ENCODE measurements at places on chromosomes 1 and 21.
A peak's percentile ranks its signal among the peaks of the same experiment; 100 is the strongest.

DNA sequence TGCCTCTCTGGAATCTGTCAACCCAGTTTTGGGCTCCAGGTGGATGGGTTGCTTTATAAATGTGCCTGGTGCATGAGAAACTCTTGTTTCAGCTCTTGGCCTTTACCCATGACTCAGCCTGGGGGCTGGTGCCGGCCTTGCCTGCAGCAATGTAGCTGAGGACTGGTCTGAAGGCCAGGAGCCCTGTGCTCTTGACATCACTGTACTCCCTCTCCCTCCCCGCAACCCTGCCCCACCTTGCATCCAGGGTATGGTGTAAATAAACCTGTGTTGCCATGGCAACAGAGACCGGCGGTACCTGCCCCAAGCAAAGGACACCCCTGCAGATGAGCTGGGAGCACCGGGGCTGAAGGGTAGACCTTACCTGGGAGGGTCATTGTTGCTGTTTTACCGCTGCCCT, 13.3 kb downstream of the FAM151A start:
- no peak for DNase-seq

- DNase-seq: no peak
These were observed 88.9 kb downstream of the CRB1 start for GRCh38 chr1:197356723-197357533.

- DNase-seq: no peak
These were observed 22.1 kb upstream of the DISP1 start for GRCh38 chr1:222792744-222793143.

GRCh38 chr1:66848193-66848592, 47.1 kb upstream of the INSL5 start:
- no peak for DNase-seq

DNA sequence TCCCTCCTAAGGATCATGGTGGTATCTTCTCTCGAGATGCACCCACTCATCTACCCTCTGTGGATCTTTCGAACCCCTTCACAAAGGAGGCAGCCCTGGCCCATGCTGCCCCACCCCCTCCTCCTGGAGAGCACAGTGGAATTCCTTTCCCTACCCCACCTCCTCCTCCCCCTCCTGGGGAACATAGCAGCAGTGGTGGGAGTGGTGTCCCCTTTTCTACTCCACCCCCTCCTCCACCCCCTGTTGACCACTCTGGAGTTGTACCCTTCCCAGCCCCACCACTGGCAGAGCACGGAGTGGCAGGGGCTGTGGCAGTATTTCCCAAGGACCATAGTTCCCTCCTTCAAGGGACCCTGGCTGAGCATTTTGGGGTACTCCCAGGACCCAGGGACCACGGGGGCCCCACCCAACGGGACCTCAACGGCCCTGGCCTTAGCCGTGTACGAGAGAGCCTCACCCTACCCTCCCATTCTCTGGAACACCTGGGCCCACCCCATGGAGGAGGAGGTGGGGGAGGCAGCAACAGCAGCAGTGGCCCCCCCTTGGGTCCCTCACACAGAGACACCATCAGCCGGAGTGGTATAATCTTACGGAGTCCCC, 14.5 kb upstream of the TARS2 start:
- DNase-seq: no peak

- DNase-seq: no peak
These were observed 1.7 kb downstream of the KHDC4 start for GRCh38 chr1:155932487-155932886.

DNA sequence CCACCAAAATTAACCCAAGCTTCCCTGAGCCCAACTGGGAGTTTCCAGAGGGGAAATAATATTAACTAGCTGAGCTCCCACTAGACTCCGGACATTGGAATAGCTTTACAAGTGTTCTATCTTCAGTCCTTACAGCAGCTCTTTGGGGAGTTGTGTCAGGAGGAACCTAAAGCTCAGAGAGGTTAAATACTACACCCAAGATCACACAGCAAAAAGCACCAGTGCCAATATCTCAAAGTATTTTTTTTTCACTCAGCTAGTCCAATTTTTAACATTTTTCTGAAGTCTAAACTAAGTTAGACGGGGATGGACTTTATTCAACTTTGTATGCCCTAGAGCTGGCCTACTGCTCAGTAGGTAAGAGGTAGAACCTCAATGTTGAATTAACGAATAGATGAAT, 82.5 kb downstream of the ATP1A1 start:
- no peak for DNase-seq

DNA sequence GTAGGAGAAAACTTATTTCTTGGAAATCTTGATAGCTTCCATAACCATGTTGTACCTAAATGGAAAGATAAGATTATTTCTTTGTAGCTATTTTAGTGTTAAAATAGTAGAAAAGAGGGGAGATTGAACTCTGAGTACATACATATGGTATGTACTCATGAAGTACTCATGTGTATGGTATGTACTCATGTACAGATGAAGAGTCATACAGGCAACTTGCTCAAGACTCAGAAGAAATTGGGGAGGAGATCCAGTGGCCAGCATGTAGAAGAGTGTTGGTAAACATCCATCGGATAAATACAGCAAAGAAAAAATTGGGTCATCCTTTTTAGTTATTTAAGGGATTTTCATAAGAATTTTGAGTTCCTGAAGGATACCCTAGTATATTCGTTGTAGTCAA, 29.0 kb downstream of the MDM4 start:
- DNase-seq: no peak

DNA sequence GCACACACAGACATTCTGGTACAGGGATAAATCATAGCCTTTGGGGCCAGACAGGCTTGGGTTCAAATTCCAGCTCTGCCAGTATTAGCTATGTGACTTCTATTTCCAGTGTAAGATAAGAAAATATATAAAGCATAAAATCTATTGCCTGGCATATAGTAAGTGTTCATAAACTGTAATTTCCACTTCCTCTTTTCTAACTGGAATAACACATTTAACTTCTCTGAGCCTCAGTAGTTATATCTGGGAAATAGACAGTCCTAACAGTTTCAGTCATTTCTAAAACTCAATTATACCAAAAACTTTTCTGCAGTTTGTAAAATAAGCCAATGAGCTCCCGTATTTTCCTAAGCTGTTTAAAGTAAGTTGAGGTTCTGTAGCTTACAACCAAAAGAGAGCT, 351.4 kb downstream of the ZNF326 start:
- DNase-seq: no peak

DNA sequence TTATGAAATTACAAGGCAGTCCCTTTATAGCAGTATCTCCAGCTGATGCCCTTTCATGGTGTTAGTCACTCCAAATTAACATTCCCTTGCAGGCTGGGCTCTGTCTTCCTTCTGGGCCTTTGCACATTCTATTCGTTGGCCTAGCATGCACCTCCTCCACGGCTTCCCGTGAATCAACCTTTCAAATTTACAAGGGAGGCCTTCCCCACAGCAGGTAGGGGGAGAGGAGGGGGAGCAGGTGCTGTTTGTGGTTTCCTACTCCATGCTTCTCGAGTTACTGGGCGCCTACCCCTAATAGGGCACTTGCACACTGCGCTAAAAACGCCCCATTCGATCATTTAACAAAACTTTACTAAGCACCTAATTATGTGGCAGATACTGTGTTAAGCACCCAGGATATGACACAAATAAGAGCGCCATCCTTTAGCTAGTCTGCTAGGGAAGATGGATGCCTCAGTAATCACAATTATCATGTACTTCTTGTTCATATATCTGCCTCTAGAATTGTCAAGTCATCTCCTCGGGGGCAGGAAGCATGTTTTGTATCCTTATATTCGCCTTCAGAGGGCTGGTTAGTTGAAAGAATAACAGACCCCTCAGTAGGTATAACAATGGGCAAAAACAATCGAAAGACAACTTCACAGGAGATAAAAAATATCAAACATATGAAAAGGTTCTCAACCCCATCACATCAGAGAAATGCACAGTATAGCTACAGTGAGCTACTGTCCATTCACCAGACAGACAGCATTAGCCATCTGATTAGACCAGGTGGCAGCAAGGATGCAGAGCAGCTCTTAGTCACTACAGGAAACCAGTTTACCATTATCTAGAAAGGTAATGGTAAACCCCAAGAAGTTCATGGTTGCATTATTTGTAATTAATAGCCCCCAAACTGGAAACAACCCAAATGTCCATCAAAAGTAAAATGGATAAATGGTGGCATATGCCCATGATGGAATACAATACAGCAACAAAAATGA, 1.7 kb upstream of the ADAR start:
- peak; percentile 55 for DNase-seq

DNA sequence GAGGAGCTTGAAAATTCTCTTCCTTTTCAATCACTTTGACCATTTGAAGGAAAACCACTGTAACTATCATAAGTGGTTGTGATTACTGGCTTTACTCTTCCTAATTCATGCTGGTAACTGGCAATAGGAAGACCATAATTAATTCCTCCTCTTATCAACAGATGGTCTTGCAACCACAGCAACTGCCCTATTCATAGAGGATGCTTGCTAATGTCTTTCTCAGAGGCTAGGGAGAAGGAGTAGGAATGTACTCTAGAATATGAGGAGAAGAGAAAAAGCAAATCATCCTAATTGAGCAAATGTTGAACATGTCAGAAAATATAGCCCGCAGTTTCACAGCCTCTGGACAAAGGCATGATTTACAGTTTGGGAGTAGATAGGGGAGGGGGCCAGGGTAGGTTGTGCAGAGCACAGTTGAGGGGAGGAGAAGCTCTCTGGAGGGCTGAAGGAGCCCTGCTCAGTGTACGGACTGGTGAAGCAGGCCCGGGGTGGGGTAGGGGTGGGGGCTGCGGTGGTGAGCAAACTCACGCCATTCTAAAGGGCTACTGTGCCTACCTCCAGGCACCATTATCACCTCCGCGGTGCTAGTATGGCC, 192.9 kb downstream of the PCP4 start:
- DNase-seq: no peak

GRCh38 chr1:150259758-150260669, 2.4 kb downstream of the CA14 start:
- no peak for DNase-seq

GRCh38 chr21:17795146-17796036, 23.8 kb downstream of the C21orf91 start:
- no peak for DNase-seq

- no peak for DNase-seq
These were observed 16.0 kb upstream of the XCL1 start for GRCh38 chr1:168560370-168560769.

DNA sequence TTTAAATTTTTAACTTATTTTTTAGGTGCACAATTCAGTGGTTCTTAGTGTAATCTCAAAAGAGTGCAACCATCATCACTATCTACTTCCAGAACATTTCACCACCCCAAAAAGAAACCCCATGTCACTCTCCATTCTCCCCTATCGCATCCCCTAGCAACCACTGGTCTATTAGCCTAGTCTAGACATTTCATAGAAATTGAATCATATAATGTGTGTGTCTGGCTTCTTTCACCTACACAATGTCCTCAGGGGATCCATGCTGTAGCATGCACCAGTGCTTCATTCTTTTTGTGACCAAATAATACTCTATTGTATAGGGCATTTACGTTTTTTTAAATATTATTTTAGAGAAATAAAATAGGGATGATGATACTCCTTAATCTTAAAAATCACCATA, 64.7 kb downstream of the JAK1 start:
- no peak for DNase-seq

DNA sequence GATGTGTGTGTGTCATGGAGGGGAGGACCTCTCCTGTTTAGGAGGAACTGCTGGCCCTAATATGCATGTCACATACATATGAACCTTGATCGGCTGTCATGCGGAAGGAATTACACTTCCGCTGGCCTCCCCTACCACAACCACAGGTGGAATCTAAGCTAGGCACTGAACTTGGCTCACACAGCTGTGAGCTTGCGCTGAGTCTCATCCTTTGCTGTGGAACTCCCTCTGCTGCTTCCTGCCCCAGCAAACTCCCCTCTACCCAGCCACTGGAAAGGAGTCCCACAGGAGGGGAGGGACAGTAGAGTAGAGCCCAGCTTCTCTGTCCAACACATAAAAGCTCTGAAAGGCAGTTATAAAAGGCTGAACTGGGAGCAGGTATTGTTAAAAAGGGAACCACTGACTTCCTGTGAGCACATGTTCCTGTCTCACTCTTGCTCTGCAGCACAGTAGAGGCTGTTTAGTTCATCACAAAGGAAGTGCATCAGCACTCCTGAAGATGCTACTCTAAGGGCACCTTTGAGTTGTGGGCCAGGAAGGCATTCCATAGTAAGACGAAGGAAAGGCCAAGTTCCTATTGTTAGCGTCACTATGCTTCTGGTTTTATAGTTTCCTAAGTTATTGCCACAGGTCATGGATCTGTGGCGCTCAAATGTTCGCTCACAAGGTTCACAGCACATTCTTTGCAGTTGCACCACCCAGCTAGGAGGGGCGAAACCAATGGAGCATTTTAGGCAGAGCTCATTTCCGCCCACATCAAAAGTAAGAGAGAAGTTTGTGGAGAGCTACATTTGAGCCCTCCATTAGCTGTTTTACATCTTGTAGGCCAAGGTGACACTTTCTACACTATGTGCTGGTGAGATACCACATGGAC, 17.7 kb upstream of the PTPRC start:
- DNase-seq: peak; percentile 62

DNA sequence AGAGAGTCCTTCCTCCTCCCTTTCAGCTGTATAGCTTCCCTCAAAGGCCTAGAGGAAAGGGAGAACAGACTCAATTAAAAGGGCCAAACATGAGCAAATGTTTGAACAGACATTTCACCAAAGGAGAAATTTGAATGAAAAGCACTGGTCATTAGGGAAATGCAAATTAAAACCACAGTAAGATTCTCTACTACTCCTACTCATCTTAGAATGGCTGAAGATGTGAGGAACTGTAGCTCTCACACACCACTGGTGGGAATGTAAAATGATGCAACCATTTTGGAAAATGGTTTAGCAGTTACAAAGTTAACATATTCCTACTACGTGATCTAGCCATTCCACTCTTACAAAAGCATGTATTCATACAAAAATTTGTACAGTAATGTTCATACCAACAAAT, 253.0 kb upstream of the HOOK1 start:
- DNase-seq: no peak

DNA sequence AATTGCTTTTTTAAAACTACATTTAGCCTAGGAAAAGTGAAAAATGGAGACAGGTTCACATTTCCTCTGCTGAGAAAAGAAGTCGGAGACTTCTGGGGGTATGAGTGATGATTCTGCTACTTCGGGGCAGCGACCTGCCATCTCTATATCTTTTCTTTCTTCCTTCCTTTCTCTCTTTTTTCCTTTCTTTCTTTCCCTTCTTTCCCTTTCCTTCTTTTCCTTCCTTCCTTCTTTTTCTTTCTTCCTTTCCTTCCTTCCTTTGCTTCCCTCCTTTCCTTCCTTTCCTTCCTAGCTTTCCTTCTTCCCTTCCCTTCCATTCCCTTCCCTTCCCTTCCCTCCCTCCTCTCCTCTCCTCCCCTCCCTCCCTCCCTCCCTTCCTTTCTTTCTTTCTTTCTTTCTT, 17.8 kb downstream of the TBX19 start:
- no peak for DNase-seq

Data from stimulated activated CD4-positive, alpha-beta T cell treated with anti-CD3 and anti-CD28 coated beads, Interleukin-2, amount 100 ng/mL, for 24 hours (primary cell).